ENCODE measurements at places on chromosomes 11 and 22.

DNA sequence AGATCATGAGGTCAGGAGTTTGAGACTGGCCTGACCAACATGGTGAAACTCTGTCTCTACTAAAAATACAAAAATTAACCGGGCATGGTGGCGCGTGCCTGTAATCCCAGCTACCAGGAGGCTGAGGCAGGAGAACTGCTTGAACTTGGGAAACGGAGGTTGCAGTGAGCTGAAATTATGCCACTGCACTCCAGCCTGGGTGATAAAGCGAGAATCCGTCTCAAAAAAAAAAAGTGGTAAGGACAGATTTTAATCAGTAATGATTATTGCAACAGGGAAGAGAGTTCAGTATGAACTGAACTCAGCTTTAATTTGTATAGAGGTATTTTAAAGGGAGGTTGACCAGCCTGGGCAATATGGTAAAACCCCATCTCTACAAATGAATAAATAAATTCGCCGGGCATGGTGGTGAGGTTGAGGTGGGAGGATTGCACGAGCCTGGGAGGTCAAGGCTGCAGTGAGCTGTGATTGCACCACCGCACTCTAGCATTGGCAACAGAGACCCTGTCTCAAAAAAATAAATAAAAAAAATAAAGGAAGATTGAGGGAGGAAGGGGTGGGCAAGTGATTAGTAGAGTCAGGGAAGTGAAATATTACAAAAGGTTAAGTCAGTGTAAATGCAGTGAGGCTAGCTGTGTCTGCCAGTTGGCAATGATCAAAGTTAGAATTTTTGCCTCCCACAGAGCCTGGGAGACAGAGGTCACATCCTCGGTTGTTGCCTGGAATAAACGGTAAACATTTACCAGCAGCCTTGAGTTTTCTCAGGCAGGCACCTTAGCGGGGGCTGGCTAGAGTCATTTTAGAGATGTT is 2.6 kb upstream of the MCM5 start:
- no peak for DNase-seq

DNA sequence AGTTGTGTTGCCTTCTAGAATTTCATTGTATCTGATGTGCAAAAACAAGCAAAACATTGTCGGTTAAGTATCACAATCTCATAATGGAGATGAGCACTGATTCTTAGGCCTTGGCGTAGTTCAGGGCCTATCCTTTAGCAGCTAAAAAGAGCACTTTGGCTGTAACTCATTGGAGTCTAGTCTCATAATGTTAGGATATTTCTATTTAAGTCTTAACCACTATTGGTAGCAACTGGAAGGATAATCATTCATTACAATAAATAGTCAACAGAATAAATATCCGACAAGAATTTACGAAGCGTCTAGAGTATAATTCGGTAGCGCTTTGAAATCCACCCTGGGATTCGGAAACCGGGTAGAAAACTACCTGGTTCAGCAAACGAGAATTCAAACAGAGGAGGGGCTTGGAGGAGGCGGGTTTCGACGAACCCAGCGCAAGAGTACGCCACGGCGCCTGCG is 461 bp upstream of the EED start:
- DNase-seq, result no peak

- DNase-seq, result no peak
These were observed 17.4 kb downstream of the LRRC32 start for GRCh38 chr11:76653012-76653673.

DNA sequence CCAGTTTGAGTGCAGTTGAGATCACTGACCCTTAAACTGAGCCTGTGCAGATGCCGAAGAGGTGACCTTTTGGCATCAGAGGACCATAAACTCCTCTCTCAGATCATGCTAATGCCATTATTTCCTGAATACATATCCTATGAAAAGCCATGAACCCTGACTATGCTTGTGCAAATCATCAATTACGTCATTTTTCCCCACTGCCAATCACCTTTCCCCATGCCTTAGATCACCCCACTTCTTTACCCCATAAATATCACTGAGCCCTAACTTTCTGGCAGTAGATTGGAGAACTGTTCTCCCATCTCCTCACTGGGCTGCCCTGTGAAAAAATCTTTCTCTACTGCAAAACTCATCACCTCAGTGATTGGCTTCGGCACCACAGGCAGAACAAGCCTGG is 32.9 kb downstream of the MTNR1B start:
- no peak for DNase-seq

GRCh38 chr11:36261094-36261493 is 28.1 kb downstream of the COMMD9 start:
- no peak for DNase-seq

GRCh38 chr11:10502065-10502680 is 38.8 kb downstream of the RNF141 start:
- DNase-seq, result no peak
